ENCODE measurements at places on chromosomes 7 and 10.

DNA sequence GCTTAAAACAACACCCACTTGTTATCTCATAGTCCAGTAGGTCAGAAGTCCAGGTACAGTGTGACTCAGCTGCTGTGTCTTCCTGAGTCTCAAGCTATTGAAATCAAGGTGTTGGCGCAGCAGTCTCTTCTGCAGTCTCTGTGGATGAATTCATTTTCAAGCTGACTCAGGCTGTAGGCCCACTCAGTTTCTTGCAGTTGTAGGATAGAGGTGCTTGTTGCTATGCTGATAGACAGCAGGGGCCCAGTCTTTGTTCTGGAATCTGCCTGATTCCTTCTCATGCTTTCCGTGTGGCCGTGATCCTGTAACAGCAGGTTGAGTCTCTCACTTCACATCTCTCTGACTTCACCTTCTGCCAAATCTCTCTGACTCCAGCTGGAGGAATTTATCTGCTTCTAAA is 400.4 kb upstream of the POM121L12 start:
- no peaks in the 10 kb centered on the region for H3K36me3 ChIP-seq
- no peak overlapping the region for H3K4me3 ChIP-seq
- H3K27ac ChIP-seq: no peak overlapping the region

GRCh38 chr10:14742815-14743214 is 31.9 kb downstream of the FAM107B start:
- no peak overlapping the region for H3K4me3 ChIP-seq
- H3K4me1 ChIP-seq: peaks cover 6% of the 10 kb centered on the region
- peaks cover 5% of the 10 kb centered on the region for H3K36me3 ChIP-seq

DNA sequence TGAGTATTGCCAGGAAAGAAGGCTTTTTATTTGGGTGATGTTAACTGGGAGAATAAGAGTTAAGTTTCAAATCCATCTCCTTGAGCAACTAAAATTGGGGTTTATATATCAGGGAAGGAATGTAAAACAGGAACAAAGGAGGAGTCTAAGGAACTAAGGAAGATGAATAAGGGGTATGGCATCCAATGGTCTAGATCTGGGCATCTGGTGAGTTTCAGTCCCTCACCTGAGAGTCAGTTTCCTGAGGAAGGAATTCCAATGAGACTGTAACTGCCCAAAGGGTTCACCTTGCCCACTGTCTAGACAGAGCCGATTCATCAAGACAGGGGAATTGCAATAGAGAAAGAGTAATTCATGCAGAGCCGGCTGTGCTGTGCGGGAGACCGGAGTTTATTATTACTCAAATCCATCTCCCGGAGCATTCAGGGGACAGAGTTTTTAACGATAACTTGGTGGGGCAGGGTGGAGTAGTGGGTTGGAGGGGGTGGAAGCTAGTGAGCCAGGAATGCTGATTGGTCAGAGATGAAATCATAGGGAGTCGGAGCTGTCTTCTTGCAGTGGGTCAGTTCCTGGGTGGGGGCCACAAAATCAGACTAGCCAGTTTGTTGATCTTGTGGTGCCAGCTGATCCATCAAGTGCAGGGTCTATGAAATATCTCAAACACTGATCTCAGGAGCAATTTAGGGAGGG is 188.3 kb upstream of the STK17A start:
- no peak for DNase-seq
- no peak overlapping the region for H3K4me3 ChIP-seq
- H3K4me1 ChIP-seq: no peaks in the 10 kb centered on the region
- H3K27ac ChIP-seq: no peak overlapping the region
- H3K36me3 ChIP-seq: no peaks in the 10 kb centered on the region

DNA sequence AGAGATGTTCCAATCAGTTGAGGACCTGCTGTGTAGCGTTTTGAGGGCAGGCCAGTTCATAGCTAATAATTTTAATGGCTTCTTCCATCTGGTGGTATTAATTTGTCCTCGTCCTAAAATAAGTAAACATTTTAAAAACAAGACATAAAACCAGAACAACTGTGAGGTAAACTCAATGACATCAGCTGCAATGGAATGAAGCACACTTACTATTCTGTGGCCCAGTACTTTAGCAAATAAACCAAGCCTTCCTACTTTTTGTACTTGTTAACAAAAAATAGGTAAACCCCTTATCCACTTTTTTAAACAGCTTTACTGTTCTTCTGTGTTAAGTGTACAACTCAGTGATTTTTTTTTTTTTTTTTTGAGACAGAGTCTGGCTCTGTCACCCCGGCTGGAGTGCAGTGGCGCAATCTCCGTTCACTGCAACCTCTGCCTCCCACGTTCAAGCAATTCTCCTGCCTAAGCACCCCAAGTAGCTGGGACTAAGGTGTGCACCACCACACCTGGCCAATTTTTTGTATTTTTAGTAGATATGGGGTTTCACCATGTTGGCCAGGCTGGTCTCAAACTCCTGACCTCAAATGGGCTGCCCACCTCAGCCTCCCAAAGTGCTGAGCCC is 28.9 kb upstream of the FZD1 start:
- no peaks in the 10 kb centered on the region for H3K36me3 ChIP-seq
- no peaks in the 10 kb centered on the region for H3K4me1 ChIP-seq
- no peak overlapping the region for H3K27ac ChIP-seq
- no peak overlapping the region for H3K4me3 ChIP-seq

- H3K36me3 ChIP-seq: no peaks in the 10 kb centered on the region
- no peak for DNase-seq
- H3K27ac ChIP-seq: no peak overlapping the region
- no peak overlapping the region for H3K4me3 ChIP-seq
- peaks cover 50% of the 10 kb centered on the region for H3K27me3 ChIP-seq
Observed at GRCh38 chr7:6266699-6267098, 5.7 kb downstream of the CYTH3 start.

DNA sequence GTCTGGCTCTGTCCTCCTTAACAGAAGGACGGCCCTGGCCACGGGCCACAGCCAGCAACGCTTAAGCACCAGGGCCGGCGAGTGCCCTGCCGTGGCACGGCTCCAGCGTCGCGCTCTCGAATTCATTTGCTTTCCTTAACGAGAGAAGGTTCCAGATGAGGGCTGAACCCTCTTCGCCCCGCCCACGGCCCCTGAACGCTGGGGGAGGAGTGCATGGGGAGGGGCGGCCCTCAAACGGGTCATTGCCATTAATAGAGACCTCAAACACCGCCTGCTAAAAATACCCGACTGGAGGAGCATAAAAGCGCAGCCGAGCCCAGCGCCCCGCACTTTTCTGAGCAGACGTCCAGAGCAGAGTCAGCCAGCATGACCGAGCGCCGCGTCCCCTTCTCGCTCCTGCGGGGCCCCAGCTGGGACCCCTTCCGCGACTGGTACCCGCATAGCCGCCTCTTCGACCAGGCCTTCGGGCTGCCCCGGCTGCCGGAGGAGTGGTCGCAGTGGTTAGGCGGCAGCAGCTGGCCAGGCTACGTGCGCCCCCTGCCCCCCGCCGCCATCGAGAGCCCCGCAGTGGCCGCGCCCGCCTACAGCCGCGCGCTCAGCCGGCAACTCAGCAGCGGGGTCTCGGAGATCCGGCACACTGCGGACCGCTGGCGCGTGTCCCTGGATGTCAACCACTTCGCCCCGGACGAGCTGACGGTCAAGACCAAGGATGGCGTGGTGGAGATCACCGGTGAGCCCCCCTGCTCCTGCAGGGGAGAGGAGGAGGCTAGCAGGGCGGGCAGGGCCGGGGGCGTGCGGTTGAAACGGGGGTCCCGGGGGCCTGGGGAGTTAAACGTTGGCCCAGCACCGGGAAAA is at the start of gene HSPB1:
Gene HSPB1, plus strand, starts transcription at position 327 of the 855 bp plus-strand sequence. Its CDS starts 40 bp downstream, at position 367.
- H3K27me3 ChIP-seq: peaks cover 15% of the 10 kb centered on the region
- peak within 1 kb of the TSS; percentile 81 for H3K27ac ChIP-seq
- H3K4me3 ChIP-seq: peak within 1 kb of the TSS; percentile 83
- peak; percentile 66 for DNase-seq

DNA sequence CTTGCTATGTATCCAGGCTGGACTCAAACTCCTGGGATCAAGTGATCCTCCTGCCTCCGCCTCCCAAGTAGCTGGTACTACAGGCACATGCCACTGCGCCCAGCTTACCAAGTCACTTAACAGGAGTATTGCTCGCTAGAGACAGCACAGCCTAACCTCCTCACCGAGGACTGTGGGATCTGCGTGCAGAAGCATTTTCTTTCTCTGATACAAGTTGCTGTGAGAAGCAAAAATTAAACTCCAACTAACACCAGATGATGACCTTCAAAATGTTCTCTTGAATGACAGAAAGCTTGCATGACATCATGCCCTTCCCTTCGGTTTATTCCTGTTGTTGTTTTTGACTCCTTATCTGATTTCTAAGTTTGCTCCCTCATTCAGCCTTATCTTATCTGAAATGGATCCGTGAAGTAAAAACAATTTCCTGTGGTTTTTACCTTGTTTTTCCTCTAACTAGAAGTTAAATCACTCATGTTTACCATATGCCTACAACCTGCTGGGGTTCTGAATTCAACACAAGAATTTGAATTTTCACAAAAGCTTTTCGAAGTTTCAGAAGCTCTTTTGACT is 94.4 kb upstream of the KIF5B start:
- no peaks in the 10 kb centered on the region for H3K27me3 ChIP-seq
- H3K36me3 ChIP-seq: peaks cover 8% of the 10 kb centered on the region
- no peak for DNase-seq
- H3K27ac ChIP-seq: peak overlapping the region; percentile 54
- H3K4me1 ChIP-seq: peaks cover 36% of the 10 kb centered on the region

DNA sequence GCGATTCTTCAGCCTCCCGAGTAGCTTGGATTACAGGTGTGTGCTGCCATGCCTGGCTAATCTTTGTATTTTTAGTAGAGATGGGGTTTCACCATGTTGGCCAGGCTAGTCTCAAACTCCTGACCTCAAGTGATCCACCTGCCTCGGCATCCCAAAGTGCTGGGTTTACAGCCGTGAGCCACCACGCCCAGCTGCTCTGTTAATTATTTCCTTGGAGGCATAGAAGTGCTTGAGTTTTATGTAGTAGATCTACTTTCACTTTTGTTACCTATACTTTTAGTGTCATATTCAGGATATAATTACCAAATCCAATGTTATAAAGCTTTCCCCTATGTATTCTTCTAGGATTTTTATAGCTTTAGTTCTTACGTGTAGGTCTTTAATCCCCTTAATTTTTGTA is 1093.0 kb downstream of the GATA3 start:
- no peak overlapping the region for H3K4me3 ChIP-seq
- H3K27me3 ChIP-seq: no peaks in the 10 kb centered on the region
- DNase-seq: no peak
- no peak overlapping the region for H3K27ac ChIP-seq
- H3K36me3 ChIP-seq: no peaks in the 10 kb centered on the region

DNA sequence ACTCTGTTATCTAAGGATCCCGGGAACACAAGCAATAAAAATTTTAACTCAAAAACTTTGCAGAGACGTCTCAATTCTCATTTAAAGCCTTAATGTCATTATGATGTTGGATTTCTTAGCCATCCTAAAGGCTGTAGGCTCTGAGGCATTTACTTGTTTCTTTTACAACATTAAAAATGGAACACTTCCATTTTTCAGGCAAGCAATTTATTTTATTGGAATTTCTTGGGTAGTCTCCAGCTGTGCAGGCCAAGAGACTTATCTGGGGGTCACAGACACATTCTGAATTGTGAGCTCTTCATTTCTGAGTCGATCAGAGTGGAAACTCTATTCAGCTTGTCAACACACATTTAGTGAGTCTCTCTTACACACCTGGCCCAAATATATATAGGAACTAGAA is 48.0 kb upstream of the KIF5B start:
- H3K4me1 ChIP-seq: no peaks in the 10 kb centered on the region
- H3K4me3 ChIP-seq: no peak overlapping the region
- H3K27ac ChIP-seq: no peak overlapping the region
- peaks cover 3% of the 10 kb centered on the region for H3K36me3 ChIP-seq
- DNase-seq: no peak

DNA sequence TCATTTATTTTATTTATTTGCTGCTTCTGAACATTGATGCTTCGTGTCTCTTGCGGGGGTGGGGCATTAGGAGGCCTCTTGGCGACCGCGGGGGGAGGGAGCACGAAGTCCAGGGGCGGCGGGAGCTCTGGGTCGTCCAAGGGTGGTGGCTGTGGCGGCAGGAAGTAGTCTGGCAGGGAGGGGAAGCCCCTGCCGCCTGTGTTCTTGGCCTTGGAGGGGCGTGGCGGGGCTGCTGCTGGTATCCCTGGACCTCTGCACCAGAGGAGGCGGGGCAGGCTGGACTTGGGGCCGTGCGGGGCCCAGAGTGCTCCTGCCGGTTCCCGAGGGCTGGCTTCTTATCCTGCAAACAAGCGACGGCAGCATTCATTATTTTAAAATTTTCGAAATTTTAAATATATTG is 70.5 kb upstream of the ABI1 start:
- no peak overlapping the region for H3K27ac ChIP-seq
- H3K27me3 ChIP-seq: peaks cover 28% of the 10 kb centered on the region
- no peak overlapping the region for H3K4me3 ChIP-seq
- no peak for DNase-seq
- no peaks in the 10 kb centered on the region for H3K36me3 ChIP-seq

GRCh38 chr7:108511939-108512338 is 14.0 kb downstream of the PNPLA8 start:
- no peaks in the 10 kb centered on the region for H3K27me3 ChIP-seq
- no peak for DNase-seq
- H3K27ac ChIP-seq: no peak overlapping the region
- peaks cover 24% of the 10 kb centered on the region for H3K36me3 ChIP-seq
- no peak overlapping the region for H3K4me3 ChIP-seq

GRCh38 chr7:128170461-128170860 is 70.6 kb upstream of the LEP start:
- H3K4me3 ChIP-seq: no peak overlapping the region
- no peak for DNase-seq
- no peaks in the 10 kb centered on the region for H3K36me3 ChIP-seq
- H3K4me1 ChIP-seq: peaks cover 16% of the 10 kb centered on the region

- no peak overlapping the region for H3K4me3 ChIP-seq
- H3K27me3 ChIP-seq: peaks cover 4% of the 10 kb centered on the region
- no peaks in the 10 kb centered on the region for H3K36me3 ChIP-seq
- H3K27ac ChIP-seq: no peak overlapping the region
- H3K4me1 ChIP-seq: peaks cover 3% of the 10 kb centered on the region
Observed at GRCh38 chr10:1188558-1189135, 132.5 kb downstream of the WDR37 start.

DNA sequence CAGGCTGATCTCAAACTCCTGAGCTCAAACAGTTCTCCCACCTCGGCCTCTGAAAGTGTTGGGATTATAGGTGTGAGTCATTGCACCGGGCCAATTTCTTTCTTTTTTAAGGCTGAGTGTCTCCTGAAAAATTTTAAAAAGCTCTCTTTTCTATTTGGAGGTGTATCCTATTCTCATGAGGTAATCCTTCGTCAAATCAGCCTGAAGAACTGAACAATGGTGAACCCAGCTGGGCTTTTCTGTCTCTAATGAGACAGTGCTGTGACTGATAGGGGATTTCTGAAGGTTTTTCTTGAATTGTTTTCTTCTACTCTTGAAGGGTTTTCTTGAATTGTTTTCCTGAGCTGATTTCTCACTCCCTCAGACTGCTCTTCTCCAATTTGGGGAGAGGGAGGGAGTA is 30.9 kb upstream of the CALU start:
- H3K36me3 ChIP-seq: no peaks in the 10 kb centered on the region
- no peak for DNase-seq
- H3K27me3 ChIP-seq: peaks cover 20% of the 10 kb centered on the region
- no peak overlapping the region for H3K27ac ChIP-seq

- H3K27ac ChIP-seq: no peak overlapping the region
- no peak overlapping the region for H3K4me3 ChIP-seq
- no peaks in the 10 kb centered on the region for H3K27me3 ChIP-seq
- DNase-seq: no peak
- H3K4me1 ChIP-seq: peaks cover 15% of the 10 kb centered on the region
Observed at GRCh38 chr7:150489782-150490181, 24.9 kb upstream of the GIMAP7 start.

Measured in activated CD8-positive, alpha-beta memory T cell treated with anti-CD3 and anti-CD28 coated beads, Interleukin-2, amount 10 ng/mL, durations not matched to agents 7 days and 5 days (primary cell).